Effector memory CD4-positive, alpha-beta T cell (primary cell): ENCODE measurements at places on chromosomes 3 and 15.

DNA sequence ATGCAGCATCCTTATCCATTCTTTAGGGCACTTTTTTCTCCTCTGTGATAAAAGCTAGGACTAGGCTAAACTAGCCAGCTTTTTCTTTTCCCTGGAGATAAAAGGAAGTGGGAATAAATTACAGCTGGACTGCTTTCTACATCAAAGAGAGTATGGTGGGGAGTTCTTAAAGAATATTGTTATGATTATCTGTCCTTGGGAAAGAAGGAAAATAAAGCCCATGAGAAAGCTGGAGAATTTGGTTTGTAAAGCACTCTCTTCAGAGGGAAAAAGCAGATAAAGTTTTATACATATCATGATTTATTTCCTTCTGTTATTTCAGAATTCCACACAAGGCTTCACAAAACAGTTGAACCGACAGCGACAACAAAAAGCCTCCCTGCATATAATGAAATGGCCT, 923.0 kb downstream of the DIPK2A start:
- no peaks in the 10 kb centered on the region for H3K36me3 ChIP-seq
- H3K4me1 ChIP-seq, result no peaks in the 10 kb centered on the region
- no peak for DNase-seq

- H3K4me1 ChIP-seq, result peaks cover 57% of the 10 kb centered on the region
- H3K27ac ChIP-seq, result peak overlapping the region; percentile 59
- H3K27me3 ChIP-seq, result no peaks in the 10 kb centered on the region
- peak overlapping the region; percentile 35 for H3K4me3 ChIP-seq
Observed at GRCh38 chr3:172511783-172512762, 11.2 kb downstream of the TNFSF10 start.

- H3K27ac ChIP-seq, result no peak overlapping the region
- DNase-seq, result no peak
- no peaks in the 10 kb centered on the region for H3K27me3 ChIP-seq
- no peaks in the 10 kb centered on the region for H3K4me1 ChIP-seq
Observed at GRCh38 chr15:51448622-51449399, 107.4 kb downstream of the GLDN start.

GRCh38 chr3:86969500-86970189, 21.3 kb downstream of the VGLL3 start:
- H3K27me3 ChIP-seq, result no peaks in the 10 kb centered on the region
- H3K4me1 ChIP-seq, result no peaks in the 10 kb centered on the region
- no peaks in the 10 kb centered on the region for H3K36me3 ChIP-seq
- DNase-seq, result no peak
- H3K4me3 ChIP-seq, result no peak overlapping the region

GRCh38 chr15:57440799-57441198, 64.5 kb downstream of the CGNL1 start:
- no peak for DNase-seq
- no peak overlapping the region for H3K27ac ChIP-seq
- no peaks in the 10 kb centered on the region for H3K36me3 ChIP-seq

- no peak overlapping the region for H3K4me3 ChIP-seq
- no peaks in the 10 kb centered on the region for H3K4me1 ChIP-seq
- no peak overlapping the region for H3K27ac ChIP-seq
- H3K27me3 ChIP-seq, result no peaks in the 10 kb centered on the region
Observed at GRCh38 chr15:48149858-48150257, 28.2 kb downstream of the MYEF2 start.

DNA sequence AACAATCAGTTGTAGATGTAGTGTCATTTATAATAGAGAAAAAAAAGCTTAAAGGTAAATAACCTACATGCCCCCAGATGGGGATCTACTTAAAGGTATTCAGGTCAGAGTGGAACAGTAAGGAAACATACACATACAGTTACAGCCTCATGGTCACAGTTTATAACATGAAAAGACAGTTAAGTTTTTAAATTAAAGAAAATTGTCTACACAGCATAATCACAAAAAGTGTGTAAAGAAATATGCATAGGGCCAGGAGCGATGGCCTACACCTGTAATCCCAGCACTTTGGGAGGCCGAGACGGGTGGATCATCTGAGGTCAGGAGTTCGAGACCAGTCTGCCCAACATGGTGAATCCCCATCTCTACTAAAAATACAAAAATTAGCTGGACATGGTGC, 6.8 kb downstream of the RHOV start:
- H3K4me1 ChIP-seq, result no peaks in the 10 kb centered on the region
- H3K27me3 ChIP-seq, result no peaks in the 10 kb centered on the region
- H3K36me3 ChIP-seq, result no peaks in the 10 kb centered on the region
- DNase-seq, result no peak

DNA sequence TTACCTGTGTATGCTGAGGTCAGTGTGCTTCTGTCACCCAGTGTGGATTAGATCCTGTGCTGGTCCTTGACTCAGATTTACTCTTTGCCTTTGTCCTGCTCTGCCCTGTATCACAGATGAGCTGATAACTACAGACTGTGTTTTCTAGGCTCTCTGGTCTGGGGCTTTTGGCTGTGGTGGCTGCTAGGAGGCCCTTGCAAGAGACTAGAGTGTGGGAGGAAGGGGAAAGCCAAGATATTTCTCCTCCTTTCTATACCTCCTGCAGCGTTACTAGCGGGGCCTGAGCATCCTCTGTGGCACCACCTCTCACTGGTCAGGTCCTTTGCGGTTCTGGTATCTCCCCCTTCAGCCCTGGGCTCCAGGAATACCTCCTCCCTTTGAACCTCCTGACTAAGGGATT, 282.3 kb upstream of the TBC1D5 start:
- H3K4me3 ChIP-seq, result no peak overlapping the region
- no peak for DNase-seq
- no peaks in the 10 kb centered on the region for H3K27me3 ChIP-seq
- no peaks in the 10 kb centered on the region for H3K4me1 ChIP-seq
- H3K36me3 ChIP-seq, result no peaks in the 10 kb centered on the region

DNA sequence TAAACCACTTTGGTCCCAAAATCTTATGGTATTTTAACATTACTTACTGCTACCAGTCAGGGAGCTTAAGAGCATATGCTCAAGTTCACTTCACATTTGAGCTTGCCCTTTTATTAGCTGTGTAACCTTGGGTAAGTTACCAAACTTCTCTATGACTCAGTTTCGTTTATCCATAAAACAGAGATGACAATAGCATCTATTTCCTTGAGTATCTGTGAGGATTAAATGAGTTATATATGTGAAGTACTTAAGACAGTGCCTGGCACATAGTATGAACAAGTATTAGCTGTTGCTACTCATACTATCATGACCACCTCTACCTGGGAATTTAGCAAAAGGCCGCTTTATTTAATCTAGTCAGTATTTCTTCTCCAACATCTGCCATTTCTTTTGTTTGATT, 5.9 kb downstream of the ATOSA start:
- DNase-seq, result no peak
- no peak overlapping the region for H3K4me3 ChIP-seq
- peaks cover 51% of the 10 kb centered on the region for H3K36me3 ChIP-seq
- H3K4me1 ChIP-seq, result peaks cover 7% of the 10 kb centered on the region
- H3K27me3 ChIP-seq, result no peaks in the 10 kb centered on the region
- no peak overlapping the region for H3K27ac ChIP-seq

DNA sequence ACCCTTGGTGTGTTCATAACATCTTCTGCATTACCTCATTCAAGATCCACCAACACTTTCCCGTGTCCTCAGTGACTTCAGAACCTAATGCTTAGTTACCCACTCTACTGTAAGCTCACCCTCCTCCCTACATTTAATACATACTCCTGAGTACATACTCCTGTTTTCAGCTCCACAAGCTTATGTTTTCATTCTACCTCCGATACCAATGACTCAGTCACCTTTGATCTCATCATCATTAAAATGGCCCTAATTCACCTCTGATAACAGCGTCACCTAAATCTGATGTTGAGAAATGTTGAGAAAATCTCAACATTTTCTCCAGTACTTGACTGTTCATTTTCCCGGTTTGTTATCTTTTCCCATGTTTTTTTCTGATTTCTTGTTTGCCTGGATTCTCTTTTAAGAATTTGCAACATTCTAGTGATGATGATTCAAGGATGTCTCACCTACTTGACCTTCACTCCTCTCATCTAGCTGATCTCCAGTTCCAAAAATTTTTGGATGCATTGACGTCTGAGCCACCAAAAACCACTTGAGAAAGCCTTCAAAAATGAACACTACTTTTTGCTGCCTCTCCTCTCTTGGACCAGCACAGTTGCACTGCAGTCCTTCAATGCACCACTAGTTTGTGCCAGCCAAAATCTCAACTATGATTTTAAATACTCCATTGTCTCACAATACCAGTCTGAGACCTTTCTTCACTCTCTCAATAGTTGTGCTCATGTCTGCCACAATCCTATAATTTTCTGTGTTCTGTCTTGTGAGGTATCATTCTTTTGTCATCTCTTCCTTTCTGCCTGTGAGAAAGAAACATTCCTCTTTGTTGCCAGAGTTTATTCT, 220.7 kb upstream of the SEMA6D start:
- H3K27ac ChIP-seq, result no peak overlapping the region
- no peaks in the 10 kb centered on the region for H3K4me1 ChIP-seq

DNA sequence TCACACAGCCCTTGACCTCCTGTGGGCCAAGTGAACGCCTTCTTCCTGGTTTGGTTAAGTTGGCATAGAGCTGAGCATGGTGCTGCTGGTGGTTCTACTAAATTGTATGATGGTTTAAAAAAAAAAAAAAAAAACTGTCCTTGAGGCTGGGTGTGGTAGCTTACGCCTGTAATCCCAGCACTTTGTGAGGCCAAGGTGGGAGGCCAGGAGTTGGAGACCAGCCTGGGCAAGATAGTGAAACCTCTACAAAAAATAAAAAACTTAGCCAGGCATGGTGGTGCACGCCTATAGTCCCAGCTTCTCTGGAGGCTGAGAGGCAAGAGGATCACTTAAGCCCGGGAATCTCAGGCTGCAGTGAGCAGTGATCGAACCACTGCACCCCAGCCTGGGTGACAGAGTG, 58.9 kb upstream of the FLNB start:
- DNase-seq, result no peak
- no peaks in the 10 kb centered on the region for H3K27me3 ChIP-seq
- H3K36me3 ChIP-seq, result no peaks in the 10 kb centered on the region
- no peak overlapping the region for H3K4me3 ChIP-seq
- H3K27ac ChIP-seq, result no peak overlapping the region
